ENCODE measurements at places on chromosomes 12 and 14.
A peak's percentile ranks its signal among the peaks of the same experiment; 100 is the strongest.

GRCh38 chr14:50736932-50737419 is 68.9 kb upstream of the SAV1 start:
- DNase-seq: no peak

DNA sequence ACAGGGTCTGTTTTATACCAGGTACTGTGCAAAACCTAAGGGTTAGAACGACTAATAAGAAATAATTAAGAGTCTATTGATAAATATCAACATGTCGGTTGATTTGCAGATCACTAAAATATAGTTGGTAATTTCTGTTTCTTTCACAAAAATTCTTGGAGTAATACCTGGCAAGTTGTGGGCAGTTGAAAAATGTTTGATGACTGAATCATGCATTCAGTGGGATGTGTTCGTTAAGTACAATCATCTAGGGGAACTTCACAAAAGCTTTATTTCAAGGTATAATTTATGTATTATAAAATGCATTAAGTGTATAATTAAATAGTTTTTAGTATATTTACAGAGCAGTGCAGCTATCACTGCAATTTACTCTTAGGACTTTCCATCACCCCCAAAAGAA is 120.0 kb downstream of the KCNA5 start:
- no peak for DNase-seq

DNA sequence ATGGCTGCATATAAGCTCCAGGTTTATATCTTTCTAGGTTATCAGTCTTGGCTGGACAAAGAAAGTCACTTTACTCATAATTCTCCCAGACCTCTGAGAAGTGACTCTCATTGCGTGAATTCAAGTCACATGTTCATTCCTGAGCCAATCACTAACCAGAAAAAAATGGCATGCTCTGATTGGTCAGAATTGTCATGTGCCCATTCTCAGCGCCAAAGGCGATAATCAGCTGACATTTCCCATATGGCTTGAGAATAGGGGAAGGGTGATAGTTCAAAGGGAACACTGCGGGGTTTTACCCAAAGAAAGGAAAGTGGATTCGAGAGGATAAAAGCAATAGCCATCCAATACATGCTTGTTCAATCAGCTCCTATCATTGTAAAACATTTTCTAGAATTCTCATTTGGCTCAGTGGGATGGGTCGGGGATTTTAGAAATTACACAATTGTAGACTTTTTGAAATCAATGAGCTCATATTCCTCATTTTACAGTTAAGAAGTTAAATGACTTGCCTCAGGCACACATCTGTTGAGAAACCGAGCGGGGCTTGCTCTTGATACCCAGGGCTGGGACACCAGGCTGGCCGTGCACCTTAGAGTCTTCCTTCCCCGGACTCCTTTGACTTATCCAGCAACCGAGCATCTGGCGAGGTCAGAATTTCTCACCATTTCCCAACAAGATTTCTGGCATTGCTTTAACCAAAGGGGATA is 454.0 kb upstream of the TBX3 start:
- DNase-seq: no peak

GRCh38 chr14:64746298-64747250 is 42.4 kb downstream of the PLEKHG3 start:
- DNase-seq: no peak

GRCh38 chr14:92644171-92644969 is 104.1 kb downstream of the LGMN start:
- DNase-seq: no peak

- no peak for DNase-seq
Observed at GRCh38 chr14:106508216-106508615, 981.8 kb downstream of the TMEM121 start.

GRCh38 chr12:1782215-1782614 is 38.1 kb upstream of the LRTM2 start:
- DNase-seq: no peak

DNA sequence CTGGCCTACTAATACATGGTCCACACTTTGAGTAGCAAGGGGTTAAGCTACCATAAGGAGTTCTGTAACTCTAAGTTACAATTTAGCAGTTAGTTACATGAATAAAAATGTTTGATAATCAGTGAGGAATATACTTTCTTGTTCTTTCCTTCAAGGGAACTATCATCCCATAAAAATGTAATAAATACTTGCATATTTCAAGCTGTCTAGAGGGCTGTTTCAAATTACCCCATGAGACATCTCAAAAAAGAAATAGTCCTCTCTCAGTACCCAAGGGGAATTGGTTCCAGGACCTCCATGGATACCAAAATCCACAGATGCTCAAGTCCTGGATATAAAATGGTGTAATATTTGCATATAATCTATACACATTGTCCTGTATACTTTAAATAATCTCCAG is 48.7 kb upstream of the GNG2 start:
- DNase-seq: no peak

- DNase-seq: no peak
Observed at GRCh38 chr12:87051621-87052020, 795.4 kb upstream of the MGAT4C start.

- no peak for DNase-seq
Observed at GRCh38 chr12:27616356-27617142, 79.7 kb upstream of the REP15 start.

DNA sequence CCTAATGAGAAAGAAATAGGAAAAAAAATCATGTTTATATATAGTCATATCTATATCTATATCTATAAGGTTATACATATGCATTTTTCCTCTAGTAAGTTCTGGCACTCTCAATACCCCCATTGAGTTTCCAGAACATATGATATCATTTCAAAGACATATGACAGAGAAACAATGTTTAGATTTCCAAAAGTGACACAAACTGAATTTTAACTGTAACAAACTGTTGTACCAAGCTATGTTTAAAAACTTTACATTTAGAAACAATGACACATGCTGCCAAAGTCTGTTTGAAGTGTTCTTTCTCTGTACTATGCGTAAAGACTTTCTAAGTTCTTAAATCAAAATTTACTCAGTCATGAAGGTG is 171.6 kb downstream of the PRKD1 start:
- no peak for DNase-seq

GRCh38 chr14:23660290-23661226 is 24.4 kb downstream of the DHRS2 start:
- DNase-seq: no peak

- DNase-seq: peak; percentile 45
Observed at GRCh38 chr14:21748869-21749303, 75.3 kb upstream of the OR4E1 start.

GRCh38 chr12:132422040-132422380 is 67.9 kb upstream of the FBRSL1 start:
- DNase-seq: no peak

GRCh38 chr12:91077228-91077954 is 19.6 kb upstream of the KERA start:
- DNase-seq: no peak

DNA sequence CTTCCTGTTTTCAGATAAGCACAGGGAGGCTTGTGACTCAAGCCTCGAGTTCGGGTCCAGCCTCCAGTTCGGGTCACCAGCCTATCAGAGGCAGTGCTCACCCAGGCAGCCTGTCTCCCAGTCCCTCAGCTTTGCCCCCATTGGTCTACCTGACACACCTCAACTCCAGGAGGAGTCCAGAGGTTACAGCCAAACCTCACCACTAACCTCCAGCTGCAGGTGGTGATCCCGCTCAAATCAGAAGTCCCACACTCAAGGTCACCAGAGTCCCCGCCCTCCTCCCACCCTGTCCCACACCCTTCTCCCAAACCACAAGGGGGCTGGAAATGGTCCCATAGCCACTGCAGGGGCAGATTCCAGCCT is 42.1 kb downstream of the KDM2B start:
- DNase-seq: no peak

DNA sequence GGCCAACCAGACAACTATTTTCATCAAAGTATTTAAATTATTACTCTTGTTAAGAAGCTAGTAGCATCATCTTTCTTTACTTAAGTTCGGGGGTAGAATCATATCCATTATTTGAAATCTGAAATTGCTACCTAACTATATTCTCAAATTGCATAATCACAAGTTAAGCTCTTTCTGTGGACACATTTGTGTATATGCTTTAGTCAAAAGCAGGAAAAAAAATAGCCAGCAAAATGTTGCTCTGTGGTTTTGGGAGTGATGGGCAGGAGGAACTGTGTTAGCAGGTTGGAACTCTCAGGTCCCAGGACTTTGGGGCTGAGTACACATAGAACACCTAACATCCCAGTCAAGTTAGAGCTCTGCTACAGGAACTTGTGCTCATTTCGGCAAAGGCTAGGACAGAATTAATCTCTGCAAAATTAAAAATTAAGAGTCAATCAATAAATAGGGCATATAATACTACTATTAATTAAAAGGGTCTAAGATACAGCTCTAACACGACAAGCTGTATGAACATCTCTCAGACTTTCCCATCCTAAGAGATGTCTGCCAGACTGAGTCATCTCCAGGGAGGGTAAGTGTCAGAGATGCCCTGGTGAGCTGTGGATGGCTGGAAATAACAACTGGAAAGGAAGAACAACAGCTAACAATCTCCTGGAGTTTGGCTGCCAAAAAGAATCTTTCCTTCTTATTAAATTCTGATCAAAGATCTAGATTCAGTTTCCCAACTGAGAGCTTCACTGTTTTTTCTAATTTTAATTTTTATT is 203.5 kb upstream of the GZMB start:
- DNase-seq: no peak

GRCh38 chr12:104823985-104824461 is 134.1 kb downstream of the SLC41A2 start:
- DNase-seq: no peak

DNA sequence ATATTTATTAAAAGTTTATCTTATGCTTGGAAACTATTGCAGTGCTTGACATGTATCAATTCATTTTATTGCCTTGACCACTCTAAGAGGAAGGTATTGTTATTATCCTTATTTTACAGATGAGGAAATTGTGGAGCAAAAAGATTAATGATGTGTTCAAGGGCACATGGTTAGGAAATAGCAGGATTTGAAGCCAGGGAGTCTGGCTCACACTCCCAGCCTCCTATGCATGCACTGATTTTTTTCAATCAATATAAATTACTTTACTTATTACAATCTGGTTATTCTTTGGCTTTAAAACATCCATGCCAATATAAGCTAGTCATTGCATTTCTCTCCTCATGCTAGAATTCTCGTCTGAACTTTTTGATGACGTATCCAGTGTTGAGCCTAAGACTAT is 94.2 kb upstream of the TBX5 start:
- DNase-seq: no peak

DNA sequence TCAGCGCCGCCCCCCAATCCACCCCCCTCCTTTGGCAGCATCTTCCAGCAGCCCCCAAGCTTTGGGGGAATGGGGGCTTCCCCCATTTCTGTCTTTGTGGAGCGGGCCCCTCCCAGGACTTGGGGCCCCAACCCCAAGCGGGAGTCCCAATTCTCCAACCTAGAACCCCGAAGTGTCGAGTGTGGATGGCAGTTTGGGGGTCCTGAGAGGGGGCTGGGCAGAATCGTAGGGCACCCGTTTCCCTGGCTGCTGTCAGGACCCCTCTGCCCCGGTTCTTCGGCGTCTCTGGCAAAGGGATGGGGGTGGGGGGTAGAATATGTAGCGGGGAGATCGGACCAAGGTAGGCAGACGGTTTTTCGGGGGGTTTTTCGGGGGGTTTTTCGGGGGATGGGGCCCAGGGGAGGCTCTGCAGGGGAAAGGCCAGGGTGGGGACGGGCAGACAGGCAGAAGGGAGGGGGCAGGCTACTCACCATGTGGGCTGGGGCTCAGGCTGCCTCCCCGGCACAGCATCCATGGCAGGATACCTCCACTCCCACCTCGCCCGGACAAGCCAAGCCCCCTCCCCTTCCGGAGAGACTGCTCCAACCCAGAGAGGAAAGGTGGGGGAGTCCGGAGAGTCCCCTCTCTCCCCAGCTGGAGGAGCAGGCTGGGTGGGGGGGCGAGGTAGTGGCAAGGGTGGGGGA is 739 bp downstream of the JPH4 start:
- no peak for DNase-seq

DNA sequence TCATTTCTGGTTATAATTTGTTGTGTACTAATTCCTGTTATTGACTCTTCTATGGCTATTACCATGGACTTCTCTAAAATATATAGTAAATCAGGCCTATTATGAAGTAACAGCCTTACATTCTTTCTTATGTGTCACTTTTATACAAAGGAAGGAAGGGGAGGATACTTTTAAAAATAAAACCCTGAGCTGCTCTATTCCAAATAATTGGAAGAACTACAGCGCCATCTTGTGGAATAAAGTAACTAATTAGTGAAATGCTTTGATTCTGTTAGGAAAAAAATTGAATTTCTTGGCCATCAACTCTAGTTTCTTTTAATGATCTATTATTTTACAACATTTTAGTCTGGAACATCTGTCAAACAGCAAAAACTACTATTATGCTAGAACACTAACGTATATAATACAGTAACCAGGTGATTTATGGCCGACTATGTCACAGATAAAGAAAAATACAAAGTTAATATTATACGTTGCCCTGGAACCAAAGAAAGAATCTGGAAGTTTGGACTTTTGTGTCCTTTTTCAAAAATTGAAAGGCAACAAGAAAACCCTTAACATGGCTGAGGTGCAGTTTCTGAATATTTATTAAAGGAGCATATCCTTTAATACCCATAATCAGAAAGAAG is 55.0 kb upstream of the NELL2 start:
- DNase-seq: no peak

- DNase-seq: no peak
Observed at GRCh38 chr12:104683831-104684503, 227.2 kb downstream of the CHST11 start.

GRCh38 chr12:88579161-88579517 is 1.1 kb downstream of the KITLG start:
- DNase-seq: peak; percentile 19

DNA sequence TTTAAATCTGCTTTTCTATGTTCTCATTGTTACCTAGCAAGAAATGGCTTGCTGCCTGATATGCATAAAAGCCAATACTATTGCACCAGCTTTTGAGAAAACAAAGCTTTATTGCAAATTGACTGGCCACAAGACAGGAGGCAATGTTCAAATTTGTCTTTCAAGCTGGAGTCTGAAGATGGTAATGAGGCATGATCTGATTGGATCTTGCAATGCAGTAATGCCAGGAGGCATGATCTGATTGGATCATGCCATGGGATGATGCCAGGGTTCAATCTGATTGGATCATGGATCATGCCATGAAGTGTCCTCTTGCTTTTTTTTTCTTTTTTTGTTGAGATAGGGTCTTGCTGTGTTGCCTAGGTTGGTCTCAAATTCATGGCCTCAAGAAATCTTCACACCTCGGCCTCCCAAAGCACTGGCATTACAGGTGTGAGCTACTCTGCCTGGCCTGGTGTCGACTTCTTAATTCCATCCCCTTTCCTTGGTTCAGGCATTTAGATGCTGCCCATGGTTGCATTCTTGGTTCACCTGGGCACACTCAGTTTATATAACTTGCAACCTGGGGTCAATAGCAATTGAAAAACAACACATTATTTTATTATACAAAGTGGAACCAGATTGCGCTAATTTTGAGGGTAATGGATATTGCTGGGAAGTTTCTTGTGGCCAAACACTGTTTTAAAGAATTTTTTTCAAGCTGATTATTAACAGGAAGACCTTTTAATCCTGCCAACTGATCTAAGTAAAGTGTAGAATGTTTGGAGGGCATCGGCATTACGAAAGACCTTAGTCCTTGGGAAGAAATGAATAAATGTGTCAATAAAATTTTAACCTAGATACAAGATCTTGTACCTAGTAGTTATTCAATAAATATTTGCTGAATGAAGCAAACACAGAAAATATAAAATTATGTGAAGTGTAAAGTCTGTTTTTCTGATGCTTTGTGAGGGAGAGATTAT is 38.8 kb downstream of the HSD17B6 start:
- no peak for DNase-seq

- no peak for DNase-seq
Observed at GRCh38 chr14:95761436-95761835, 47.5 kb upstream of the TCL1A start.
